ENCODE measurements at places on chromosomes 2 and 18.

GRCh38 chr2:224310943-224311625 is 90.8 kb downstream of the FAM124B start:
- no peak for DNase-seq

DNA sequence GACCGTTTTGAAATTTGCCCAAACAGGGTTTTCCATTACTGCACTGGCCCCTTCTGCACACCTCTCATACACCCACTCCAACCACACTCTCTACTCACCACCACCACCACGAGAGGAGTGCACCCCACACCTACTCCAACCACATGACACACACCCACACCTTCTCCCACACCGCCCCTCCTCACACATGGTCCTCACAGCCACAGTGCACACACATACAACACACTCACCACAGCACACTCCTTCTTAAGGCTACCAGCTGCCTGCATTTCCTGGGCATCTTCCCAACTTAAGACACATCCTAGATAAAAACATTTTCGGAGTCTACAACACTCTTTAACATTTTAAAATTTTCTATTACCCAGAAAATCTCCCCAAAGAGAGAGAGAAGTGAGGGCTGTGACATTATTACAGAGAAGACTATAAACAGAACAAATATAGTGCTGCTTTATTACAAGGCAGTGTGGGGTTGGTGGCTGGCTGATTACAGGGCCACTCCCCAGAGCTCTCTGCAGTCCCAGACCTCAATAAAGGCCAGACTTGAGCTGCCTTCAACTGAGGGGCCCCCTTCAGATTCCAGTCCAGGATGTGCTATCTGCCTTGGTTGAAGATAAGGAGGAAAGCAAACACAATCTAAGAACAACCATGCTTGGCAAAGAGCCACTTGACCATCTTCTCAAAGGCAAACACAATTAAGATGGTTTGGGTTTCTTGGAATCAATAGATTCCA is 36.1 kb downstream of the NHEJ1 start:
- no peak for DNase-seq

GRCh38 chr2:102975996-102976975 is 214.5 kb downstream of the TMEM182 start:
- no peak for DNase-seq

- DNase-seq, result no peak
These were observed 83.7 kb downstream of the TMEM131 start for GRCh38 chr2:97911922-97912575.

GRCh38 chr2:171210864-171211431 is 50.3 kb upstream of the TLK1 start:
- DNase-seq, result no peak

GRCh38 chr2:55901322-55901721 is 22.3 kb downstream of the EFEMP1 start:
- no peak for DNase-seq

DNA sequence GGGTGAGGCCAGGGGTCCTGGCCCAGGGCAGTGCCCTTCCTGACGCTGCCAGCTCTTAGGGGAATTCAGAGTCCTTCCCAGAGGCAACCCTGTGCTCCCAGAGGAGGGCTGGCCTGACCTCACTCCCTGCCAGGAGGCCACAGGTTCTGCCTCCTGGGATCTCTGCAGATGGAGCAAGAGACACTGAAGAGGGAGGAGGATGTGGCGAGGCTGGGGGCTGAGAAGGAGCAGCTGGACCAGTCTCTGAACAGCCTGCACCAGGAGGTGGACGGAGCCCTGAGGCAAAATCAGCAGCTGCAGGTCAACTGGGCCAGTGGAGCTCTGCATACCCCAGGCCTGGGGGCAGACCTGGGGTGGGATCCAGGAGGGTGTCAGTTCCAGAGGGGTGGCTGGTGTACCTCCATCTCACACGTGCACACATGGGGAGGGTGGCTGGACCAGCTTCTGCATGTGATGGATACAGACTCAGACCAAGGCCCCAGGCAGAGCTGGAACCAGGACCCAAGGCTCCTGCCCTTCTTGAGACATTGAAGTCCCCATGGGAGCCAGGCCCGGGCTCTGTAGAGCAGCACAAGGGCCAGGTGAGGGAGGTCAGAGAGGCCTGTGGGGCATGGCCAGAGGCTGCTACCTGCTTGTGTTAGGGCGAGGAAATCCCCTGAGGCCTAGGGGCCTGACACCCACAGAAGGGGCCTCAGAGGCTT is 9.7 kb upstream of the SNED1 start:
- DNase-seq, result no peak

- no peak for DNase-seq
These were observed 22.6 kb downstream of the BCL2L11 start for GRCh38 chr2:111143107-111143842.

Measured in NCI-H2227 treated with DMSO at 0.1 percent for 48 hours (cell line).